Cortex of kidney (tissue), 1 donor: ENCODE measurements at places on chromosomes 1 and 21.

DNA sequence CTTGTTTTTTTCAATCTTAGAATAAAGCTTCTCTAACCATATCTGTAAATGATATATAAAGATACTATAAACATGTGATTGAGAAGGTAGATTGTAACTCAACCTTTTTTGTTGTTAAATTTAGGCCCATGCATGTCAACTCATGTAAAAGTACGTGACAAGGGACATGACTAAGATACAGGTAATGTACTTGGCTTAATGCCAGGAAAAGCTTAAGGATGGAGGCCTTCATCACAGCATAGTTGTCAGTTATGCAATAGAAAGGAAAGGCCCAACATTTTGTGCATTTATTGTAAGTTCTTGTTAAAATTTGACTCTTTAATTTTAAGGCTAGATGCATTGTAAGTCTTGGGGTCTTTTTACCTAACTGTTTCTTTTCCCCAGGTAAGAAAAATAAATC lies 305.1 kb downstream of the LTN1 start:
- no peak for DNase-seq

DNA sequence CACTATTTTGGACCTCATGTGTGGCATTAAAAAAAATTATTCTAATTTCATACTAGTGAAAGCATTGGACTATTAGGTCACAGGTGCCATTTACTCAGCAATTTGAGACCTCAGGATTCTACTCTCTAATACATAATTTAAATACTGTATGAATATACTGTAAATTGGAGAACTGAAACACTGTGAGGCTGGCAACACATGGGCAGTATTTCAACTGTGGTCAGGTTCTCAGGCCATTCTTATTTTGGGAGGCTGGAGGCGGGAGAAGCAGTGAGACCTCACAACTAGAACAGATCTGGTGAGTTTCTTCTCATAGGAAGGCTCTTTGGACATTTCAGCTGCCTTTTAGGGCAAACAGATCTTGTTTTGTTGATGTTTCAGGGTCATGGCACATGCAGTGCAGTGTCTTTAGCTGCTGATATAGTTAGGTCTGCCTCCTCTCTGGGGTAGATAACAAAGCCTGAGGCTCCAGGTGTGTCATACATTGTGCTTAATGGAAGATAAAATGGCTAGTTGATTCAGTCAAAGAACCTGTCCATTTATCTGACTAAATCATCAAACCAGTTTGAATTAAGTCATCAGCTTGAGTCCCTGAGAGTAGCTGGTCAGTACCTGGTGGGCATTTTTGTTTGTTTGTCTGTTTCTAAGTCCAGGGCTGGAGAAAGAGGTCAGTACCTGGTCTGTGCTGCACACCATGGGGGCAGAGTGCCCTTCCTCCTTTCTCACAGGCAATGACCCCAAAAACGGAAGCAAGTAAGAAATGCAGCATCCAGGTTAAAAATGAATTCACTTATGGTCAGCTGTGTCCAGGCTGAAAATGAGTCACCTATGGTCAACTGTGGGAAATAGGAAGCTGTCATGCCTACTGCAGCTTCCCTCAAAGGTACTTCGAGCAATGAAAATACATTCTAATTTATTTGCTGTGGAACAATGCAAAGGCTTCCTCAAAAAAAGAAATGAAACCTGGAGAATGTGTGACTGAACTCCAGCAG lies 216.2 kb downstream of the SDCCAG8 start:
- no peak for DNase-seq

DNA sequence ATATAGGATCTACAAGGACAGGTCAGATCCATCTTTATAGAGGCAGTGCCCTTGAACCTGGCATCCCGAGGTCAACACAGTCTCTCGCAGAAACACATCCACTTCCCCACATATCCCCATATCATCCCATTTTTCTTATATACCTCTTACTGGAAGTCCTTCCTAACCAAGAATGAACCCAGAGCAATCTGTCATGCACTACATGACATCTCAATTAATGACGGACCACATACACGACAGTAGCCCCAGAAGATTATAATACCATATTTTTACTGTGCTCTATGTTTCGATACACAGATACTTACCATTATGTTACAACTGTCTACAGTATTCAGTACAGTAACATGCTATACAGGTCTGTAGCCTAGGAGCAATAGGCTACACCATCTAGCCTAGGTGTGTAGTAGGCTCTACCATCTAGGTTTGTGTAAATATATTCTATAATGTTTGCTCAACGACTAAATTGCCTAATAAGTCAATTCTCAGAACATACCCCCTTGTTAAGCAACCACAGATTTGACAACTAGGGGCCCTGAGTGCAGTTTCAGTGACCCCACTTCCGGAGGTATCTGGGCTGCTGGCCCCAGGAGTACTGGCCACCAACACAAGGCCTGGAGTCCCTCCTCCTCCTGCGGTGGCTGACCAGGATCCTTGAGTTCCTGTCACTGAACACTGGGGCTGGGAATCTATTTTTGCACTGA lies 28.1 kb downstream of the PTPN14 start:
- DNase-seq = no peak

DNA sequence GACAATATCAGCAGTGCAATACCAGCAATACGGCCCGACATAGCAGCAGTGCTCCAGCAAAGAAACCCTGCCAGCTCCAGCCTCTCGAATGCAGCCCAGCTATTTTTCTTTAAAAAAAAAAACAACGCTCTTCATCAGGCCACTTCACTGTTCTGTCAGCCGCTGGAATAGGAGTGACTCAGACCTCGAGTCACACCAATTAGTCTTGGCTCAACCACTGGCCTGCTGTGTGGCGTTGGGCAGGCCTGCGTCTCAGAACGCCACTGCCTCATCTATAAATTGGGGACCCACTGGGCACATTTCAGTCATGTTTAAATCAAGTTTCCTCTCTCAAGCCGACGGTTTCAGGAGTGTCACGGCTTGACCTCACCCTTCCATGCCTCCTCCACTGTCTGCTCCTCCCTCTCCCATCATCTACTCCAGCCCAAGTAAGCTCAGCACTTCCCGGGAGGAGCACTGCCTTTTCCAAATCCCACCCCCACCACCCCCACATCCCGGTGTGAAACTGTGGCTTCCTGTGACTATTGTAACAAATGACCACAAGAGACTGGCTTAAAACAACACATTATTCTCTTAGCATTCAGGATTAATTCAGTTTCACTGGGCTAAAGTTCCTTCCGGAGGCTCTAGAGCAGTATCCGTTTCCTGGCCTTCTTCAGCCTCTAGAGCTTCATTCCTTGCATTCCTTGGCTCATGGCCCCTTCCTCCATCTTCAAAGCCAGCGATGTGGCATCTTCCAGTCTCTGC lies 71.9 kb upstream of the EFHD2 start:
- DNase-seq = no peak
